ENCODE measurements at places on chromosomes 6 and 20.

GRCh38 chr6:142787422-142787821 lies 157.6 kb downstream of the HIVEP2 start:
- no peak for DNase-seq

DNA sequence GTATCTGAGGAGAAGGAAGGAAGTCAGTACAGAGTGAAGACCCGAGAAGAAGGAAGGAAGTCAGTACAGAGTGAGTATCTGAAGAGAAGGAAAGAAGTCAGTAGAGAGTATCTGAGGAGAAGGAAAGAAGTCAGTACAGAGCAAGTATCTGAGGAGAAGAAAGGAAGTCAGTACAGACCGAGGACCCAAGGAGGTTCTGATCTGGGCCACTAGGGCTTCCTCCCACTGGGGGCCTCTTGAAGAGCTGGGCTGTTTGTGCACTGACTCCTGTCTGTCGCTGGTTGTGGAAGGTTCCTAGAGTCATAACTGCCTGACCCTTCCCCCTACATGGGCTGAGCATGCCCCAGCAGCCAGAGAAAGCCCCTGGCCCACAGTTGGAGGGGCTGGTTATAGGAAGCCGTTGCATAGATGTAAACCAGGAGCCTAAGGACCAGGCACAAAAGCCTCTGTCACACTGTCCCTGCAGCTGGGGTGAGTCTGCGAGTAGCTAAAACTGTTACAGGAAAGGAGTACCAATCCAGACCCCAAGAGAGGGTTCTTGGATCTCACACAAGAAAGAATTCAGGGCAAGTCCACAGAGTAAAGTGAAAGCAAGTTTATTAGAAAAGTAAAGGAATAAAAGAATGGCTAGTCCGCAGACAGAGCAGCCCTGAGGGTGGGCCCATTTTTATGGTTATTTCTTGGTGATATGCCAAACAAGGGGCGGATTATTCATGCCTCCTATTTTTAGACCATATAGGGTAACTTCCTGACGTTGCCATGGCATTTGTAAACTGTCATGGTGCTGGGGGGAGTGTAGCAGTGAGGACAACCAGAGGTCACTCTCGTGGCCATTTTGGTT lies 395.9 kb downstream of the PREX1 start:
- DNase-seq, result no peak

DNA sequence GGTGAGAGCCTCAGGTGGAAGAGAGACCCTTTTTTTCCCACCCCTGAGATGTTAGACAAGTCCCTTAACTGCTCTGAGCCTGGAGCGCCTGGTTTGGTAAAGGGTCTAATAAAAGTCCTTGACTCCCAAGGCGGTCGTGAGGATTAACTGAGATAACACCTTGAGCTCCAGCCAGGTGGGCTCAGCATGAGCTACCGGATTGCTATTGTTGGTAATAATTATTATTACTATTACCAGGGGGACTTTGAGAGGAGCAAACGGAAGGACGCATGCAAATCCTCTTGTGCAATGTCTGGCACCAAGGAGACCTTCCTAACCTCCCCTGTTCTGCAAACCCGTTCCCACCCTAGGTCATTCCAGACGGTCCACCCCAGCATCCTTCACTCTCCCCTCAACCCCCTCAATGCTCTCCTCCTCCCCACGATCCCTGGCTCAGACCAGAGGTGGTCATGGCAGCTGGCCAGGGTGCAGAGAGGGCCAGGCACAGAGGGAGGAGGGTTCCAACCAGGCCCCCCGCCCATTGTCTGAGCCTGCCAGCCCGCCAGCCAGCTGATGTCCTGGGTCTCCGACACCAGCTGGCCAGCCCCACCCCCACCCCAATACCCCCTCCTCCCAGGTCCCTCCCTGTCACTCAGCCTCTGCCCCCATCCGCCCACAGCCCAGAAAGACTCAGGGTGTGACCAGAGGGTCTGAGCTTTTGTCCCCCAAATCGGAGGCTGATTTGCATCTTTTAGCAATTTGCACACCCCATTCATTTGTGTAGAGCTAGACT lies 14.3 kb upstream of the CBFA2T2 start:
- DNase-seq, result no peak

- DNase-seq, result no peak
Measured at GRCh38 chr6:168122011-168122410, 43.0 kb upstream of the FRMD1 start.

- DNase-seq, result peak; percentile 41
Measured at GRCh38 chr6:148577687-148578488, 168.9 kb upstream of the UST start.

DNA sequence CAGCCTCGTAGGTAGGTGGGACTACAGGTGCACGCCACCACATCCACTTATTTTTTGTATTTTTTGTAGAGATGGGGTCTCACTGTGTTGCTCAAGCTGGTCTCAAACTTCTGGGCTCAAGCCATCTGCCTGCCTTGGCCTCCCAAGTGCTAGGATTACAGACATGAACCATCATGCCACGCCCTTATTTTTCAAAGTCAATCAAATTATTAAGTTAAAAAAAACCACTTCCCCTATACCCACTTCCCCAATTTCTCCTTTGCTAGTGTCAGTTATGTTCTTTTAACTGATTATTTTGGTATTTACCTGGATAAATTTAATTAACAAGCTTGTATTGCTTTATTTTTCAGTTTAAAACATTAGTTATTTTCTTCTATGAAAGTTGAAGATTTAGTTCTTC lies 49.6 kb downstream of the RIOK1 start:
- DNase-seq, result no peak

DNA sequence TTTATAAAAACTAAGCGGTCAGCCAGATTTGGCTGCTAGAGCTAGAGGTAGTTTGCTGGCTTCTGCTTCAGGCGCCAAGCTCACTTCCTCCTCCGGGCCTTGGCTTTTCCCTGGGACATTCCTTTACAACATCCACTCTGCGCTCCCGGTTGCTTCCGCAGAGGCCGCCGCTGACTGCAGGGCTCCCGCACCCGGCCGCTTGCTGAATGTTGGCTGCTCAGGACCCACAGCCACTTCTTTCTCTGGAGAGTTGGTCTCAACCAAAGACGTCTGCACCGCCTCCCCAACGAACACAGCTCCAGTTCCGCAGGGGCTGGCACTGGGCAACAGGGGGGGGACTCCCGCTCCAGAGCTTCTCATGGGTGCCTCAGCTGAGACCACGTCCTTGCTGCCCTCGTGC lies 282.8 kb downstream of the TFAP2C start:
- DNase-seq, result no peak

DNA sequence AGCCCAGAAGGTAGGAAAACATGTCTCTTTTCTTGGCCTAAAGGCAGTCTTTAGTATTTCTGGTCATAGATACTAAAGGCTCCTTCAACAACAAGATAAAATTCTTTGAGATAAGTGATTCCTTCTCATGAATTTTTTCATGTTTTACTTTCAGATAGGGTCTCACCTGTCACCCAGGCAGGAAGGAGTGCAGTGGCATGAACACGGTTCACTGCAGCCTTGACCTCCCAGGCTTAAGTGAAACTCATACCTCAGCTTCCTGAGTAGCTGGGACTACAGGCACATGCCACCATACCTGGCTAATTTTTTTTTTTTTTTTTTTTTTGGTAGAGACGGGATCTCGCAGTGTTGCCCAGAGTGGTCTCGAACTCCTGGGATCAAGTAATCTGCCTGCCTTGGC lies 9.1 kb downstream of the PNLDC1 start:
- no peak for DNase-seq

DNA sequence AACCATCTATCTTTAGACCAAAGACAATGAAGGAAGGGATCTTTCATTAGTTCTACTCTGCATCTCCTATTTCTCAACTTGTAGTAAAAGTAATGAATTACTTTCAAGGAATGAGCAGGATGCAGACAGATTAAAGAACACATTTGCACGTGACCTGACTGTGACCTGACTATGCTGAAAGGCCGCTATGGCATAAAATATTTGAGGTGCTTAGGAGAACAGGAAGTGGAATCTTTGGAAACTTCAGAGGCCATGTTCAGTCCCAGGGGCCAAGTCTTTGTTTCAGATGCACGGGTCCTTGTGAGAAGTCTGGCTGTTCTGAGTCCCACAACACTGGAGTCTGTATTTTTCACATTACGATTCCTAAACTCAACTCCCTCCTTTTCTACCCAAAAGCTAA lies 41.0 kb downstream of the NINL start:
- DNase-seq, result no peak

GRCh38 chr20:58585753-58586540 lies 65.1 kb upstream of the STX16 start:
- no peak for DNase-seq

DNA sequence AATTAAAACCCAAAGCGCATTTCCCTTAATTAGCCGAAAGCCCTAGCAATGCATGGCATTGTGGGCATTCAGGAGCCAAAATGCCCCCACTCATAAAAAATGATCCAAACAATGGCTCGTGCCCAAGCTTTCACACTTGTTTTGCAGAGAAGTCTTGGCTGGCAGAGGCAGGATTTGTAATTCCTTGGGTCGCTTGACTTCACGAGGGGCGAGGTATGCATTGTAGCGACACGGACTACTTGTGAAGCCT lies 613 bp upstream of the SASH1 start:
- DNase-seq, result no peak
